Lower leg skin (tissue), 4 donors: ENCODE measurements at places on chromosomes 11 and 22.

DNA sequence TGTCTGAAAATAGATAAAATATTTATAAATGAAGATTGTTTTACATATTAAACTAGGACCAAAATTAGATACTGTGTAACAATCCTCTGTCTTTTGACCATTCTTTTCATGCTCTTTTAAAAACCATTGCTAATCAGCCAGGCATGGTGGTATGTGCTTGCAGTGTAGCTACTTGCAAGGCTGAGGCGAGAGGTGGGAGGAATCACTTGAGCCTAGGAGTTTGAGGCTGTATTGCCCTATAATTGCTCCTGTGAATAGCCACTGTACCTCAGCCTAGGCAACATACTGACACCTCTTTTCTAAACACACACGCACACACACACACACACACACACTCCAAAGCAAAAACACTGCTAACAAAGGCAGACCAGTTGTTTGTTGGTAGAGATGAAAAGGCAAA lies 259.2 kb downstream of the JRKL start:
- DNase-seq, result no peak

DNA sequence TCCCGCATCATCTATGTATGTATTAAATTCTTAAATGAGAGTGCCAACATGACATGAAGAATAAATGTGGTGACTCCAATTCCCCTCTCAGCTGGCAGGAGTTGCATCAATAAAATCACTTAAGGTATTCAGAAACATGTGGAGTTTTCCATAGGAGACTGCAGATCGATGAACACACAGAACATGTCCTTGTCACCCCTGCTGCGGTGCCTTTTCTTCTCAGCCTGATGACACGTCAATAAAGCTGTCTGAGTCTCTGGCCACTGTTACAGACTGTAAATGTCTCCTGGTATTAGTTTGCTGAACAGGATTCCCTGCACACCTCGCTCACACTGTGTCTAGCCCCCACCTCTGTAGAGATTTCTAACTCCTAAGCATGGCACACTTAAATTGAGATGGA lies 460.5 kb downstream of the LRRC4C start:
- DNase-seq, result no peak

DNA sequence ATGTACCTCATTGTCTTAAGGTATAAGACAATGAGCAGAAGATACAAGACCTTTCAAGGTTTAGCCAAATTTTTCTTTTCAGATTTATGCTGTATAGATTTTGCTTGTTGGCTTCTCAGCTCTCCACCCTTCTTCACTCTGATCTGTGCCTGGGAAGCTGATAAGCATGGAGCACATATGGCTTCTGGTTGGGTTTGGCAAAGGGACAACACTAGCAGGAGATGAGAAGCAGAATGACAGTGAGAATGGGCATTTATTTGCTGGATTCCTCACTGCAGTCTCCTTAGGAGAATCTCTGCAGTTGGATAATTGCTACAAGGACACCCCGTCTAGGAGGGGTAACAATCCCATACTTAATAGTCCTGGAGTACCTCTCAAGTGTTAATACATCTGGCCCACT lies 474.8 kb upstream of the CCDC90B start:
- no peak for DNase-seq

DNA sequence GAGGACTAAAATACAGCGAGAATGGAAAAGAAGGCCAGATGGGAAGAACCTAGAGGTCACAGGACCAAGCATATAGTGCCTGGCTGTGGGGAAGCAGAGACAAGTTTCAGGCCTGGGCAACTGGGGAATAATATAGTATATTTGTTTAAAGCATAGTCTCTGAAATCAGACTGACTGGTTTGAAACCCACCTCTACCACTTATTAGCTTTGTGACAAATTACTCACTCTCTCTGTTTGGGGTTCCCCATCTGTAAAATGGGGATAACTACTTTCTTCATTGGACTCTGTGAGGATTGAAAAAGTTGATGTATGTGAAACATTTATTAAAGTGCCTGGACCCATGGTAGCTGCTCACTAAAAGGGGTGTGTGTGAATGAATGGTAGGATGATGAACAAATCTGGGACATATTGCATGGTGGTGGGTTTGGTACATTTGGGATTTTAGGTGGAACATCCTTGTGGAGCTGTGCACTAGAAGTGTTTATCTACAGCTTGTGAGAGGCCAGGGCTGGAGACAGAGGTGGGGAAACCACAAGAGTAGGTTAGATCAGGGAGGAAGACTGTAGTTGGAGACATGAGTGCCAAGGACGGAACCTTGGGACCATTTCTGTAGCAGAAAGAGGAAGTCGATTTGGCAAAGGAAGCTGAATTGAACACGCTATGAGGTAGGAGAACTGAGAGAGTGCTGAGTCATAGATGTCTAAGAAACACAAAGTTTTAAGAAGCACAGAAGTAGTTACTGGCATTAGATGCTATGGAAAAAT lies 52.6 kb downstream of the SWAP70 start:
- DNase-seq, result no peak

GRCh38 chr11:29352273-29352795 lies 664.5 kb downstream of the KCNA4 start:
- no peak for DNase-seq

DNA sequence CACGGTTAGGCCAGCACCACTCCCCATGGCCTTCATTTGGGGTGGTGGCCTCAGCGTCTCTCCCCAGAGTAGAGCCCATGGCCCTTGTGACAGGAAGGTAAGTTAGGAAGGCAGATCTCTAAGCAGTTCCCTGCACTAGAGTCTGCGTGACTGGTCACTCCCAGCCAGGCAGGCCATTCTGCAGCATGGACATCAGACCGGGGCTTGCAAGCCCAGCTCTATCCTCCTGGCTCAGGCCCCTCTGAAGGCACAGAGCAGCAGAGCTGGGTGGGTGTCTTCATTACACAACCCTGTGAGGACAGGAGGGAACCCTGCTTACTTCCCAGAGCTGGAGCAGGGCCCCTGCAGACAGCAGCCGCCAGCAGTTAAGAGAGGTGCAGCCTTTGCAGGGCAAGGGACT lies 77.3 kb downstream of the PIWIL3 start:
- no peak for DNase-seq

- no peak for DNase-seq
These were observed 42.1 kb downstream of the PPARA start for GRCh38 chr22:46192210-46192993.
